Thymus (tissue), 14 donors: ENCODE measurements at places on chromosomes 16 and 17. TPM values are rescaled to one million over a fixed set of nuclear protein-coding genes. Genes with fewer than 3 reads are reported as not detected.

ST6GALNAC2 gene
- 0.76 TPM for total RNA-seq

SECTM1 gene
- 7.5 TPM for total RNA-seq

DOC2B gene
- 2.9 TPM for total RNA-seq

SNX20 gene
- 34.2 TPM for total RNA-seq

CASKIN1 gene
- total RNA-seq: 0.05 TPM

IGF2BP1 gene
- total RNA-seq: 10.9 TPM

BAIAP3 gene
- total RNA-seq: 0.52 TPM

CACNG4 gene
- total RNA-seq: 0.09 TPM

FA2H gene
- total RNA-seq: 2.0 TPM

MYH2 gene
- 0.09 TPM for total RNA-seq

RNF157 gene
- 0.61 TPM for total RNA-seq

ANKFN1 gene
- total RNA-seq: 0.71 TPM

WNT3 gene
- total RNA-seq: 0.42 TPM

XYLT2 gene
- 16.2 TPM for total RNA-seq

CRYM gene
- total RNA-seq: 0.33 TPM

SPN gene
- total RNA-seq: 48.7 TPM

VPS25 gene
- 75.0 TPM for total RNA-seq

UBN1 gene
- 12.9 TPM for total RNA-seq

KRT39 gene
- not detected for total RNA-seq

AIPL1 gene
- 0.05 TPM for total RNA-seq

ATXN1L gene
- 10.8 TPM for total RNA-seq
